ENCODE measurements at places on chromosomes 2 and 18. TPM values are rescaled to one million over a fixed set of nuclear protein-coding genes. Genes with fewer than 3 reads are reported as not detected.

Gene ADRA2B
- under 0.01 TPM for total RNA-seq

Gene ALPP
- total RNA-seq = not detected

Gene PLGLB1
- total RNA-seq = 2.9 TPM

Gene CYBRD1
- total RNA-seq = 338 TPM

- no peak overlapping the region for H3K27ac ChIP-seq
- DNase-seq = no peak
- H3K27me3 ChIP-seq = no peaks in the 10 kb centered on the region
- no peaks in the 10 kb centered on the region for H3K4me1 ChIP-seq
- no peaks in the 10 kb centered on the region for H3K36me3 ChIP-seq
- no peak overlapping the region for H3K4me3 ChIP-seq
Observed at GRCh38 chr2:207831584-207832248, 62.0 kb upstream of the FZD5 start.

DNA sequence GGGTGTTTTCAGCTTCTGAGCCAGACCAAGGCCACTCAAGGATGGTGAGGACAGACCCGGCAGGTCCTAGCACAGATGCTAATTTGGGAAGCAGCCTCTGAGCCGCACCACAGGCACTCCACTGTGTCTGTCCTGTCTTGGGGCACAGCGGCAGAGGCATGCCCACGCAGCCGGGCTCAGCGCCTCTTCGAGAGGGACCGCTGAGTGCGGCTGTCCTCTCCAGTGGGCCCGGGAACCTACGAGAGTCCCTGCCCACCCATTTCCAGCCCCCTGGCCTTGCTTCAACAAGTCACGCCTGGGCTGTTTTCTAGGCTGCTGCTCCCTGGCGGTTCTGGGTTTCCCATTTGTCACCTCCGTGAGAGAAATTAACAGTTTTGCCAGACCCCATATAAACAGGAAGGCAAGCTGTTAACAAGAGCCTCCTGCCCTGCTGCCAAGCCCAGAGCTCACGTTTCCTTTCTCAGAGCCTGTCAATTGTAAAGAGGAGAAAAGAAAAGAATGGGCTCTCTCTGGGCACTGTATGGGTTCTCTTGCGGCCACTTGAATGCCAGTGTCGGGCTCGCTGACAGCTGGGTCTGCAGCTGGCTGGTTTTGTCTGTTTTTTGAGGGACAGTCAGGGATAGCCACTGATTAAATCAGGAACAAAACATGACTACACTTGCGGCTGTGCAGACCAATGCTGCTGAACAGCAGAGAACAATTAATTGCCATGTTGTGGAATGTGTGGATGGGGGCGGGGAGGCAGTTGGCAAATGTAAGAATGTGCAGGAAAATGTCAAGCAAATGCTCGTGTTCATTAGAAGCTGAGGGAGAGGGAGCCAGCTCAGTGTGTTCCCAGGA lies 30.6 kb downstream of the TMEM17 start:
- H3K27ac ChIP-seq = peak overlapping the region; percentile 27
- DNase-seq = no peak

- H3K27me3 ChIP-seq = no peaks in the 10 kb centered on the region
- no peak overlapping the region for H3K4me3 ChIP-seq
- no peak overlapping the region for H3K27ac ChIP-seq
- no peak for DNase-seq
Observed at GRCh38 chr2:108351889-108352288, 25.9 kb upstream of the SULT1C4 start.

- H3K4me3 ChIP-seq = no peak overlapping the region
- H3K27ac ChIP-seq = no peak overlapping the region
- DNase-seq = no peak
- peaks cover 17% of the 10 kb centered on the region for H3K4me1 ChIP-seq
- H3K36me3 ChIP-seq = no peaks in the 10 kb centered on the region
Observed at GRCh38 chr2:191032588-191033429, 18.8 kb upstream of the STAT1 start.

- no peaks in the 10 kb centered on the region for H3K27me3 ChIP-seq
- no peak overlapping the region for H3K4me3 ChIP-seq
- DNase-seq = no peak
- H3K36me3 ChIP-seq = no peaks in the 10 kb centered on the region
Observed at GRCh38 chr2:443741-444140, 155.8 kb upstream of the ALKAL2 start.

DNA sequence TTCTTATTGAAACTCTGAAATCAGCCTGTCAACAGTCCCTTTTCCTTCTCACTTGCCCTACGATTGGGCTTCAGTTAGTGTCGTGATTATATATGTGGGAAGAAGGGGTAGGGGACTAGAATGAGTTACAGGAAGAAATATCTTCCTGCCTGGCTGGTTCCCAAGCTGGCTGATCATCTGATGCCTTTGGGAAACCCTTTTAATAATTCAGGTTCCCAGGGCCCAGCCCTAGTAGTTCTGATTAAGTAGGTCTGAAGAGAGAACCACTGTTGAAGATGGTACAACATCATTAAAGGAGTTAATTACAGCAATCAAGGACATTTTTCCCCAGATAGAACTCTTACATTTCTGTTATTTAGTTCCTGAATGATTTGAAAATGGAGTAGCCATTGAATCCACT lies 110.1 kb upstream of the EML6 start:
- H3K4me3 ChIP-seq = no peak overlapping the region
- H3K27ac ChIP-seq = peak overlapping the region; percentile 62
- H3K4me1 ChIP-seq = peaks cover 18% of the 10 kb centered on the region
- H3K27me3 ChIP-seq = no peaks in the 10 kb centered on the region
- peaks cover 47% of the 10 kb centered on the region for H3K36me3 ChIP-seq

DNA sequence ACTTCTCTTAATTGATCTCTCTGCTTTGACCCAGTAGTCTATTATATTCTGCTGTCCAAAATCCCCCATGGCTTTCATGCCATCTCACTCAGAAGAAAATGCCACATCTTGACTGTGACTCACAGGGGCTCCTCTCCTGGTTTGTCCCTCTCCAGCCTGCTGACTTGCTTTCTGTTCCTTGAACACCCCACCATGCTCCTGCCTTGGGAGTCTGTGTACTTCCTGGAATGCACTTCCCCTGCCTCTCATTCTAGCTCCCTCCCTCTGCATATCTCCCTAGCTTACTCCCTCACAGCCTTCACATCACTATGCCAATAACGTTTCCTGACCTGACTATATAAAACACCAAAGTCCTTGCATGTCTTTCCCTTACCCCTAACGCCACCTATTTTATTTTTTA lies 167.2 kb downstream of the TRIB2 start:
- no peaks in the 10 kb centered on the region for H3K36me3 ChIP-seq
- DNase-seq = peak; percentile 22
- peaks cover 29% of the 10 kb centered on the region for H3K4me1 ChIP-seq
- peak overlapping the region; percentile 65 for H3K27ac ChIP-seq
- no peaks in the 10 kb centered on the region for H3K27me3 ChIP-seq
- no peak overlapping the region for H3K4me3 ChIP-seq

DNA sequence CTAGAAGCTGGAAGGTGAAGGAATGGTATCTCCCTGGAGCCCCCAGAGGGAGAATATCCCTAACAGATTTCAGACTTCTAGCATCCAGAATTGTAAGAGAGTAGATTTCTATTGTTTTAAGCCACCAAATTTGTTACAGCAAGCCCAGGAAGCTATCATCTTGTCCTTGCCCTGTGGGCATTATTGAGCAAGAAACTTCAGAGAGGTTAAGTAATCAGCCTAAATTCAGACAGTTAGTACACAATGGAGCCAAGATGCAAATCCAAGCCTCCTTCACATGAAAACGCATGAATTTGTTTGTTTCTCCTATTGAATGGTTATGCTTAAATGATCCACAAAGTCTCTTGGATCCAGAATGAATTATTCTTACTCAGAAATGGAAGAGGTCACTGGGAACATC lies 55.2 kb upstream of the TRIB2 start:
- H3K27me3 ChIP-seq = no peaks in the 10 kb centered on the region
- H3K4me1 ChIP-seq = no peaks in the 10 kb centered on the region
- no peaks in the 10 kb centered on the region for H3K36me3 ChIP-seq
- DNase-seq = no peak

- no peaks in the 10 kb centered on the region for H3K27me3 ChIP-seq
- no peaks in the 10 kb centered on the region for H3K4me1 ChIP-seq
- DNase-seq = no peak
- H3K4me3 ChIP-seq = no peak overlapping the region
Observed at GRCh38 chr18:61127714-61128467, 205.3 kb upstream of the CDH20 start.
